ENCODE measurements at places on chromosomes 6 and 20.

DNA sequence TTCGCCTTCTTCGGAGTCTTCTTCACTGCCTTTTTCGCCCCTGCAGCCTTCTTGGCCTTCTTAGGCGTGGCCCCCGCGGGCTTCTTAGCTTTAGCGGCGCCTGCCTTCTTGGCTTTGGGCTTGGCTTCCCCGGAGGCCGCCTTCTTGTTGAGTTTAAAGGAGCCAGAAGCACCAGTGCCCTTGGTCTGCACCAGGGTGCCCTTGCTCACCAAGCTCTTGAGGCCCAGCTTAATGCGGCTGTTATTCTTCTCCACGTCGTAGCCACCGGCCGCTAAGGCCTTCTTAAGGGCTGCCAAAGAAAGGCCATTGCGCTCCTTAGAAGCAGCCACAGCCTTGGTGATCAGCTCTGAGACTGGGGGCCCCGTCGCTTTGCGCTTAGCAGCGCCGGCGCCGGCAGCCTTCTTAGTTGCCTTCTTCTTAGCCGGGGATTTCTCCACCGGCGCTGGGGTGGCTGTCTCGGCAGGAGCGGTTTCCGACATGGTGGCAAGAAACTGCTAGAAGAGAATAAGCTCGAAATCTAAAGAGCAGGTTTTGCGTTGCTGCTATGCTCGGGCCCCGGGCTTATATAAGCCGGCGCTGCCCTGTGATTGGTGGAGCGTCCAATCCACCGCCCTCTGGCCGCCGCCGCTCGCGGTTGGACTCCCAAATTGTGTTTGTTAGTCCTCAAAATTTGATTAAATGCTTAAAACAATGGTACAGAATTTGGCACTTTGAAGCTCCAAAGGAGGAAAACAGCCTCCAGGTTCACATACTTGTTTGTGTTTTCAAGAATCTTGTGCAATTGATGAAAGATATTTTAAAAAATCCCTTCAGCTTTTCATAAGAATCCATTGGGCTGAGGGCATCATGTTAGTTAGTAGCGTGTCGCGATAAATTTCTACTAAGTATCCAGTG is 44.9 kb downstream of the OR2B2 start:
- no peaks in the 10 kb centered on the region for H3K27me3 ChIP-seq
- DNase-seq = peak; percentile 91
- peaks cover 6% of the 10 kb centered on the region for H3K36me3 ChIP-seq
- peak overlapping the region; percentile 99 for H3K4me3 ChIP-seq
- peak overlapping the region; percentile 99 for H3K27ac ChIP-seq
- peaks cover 85% of the 10 kb centered on the region for H3K4me1 ChIP-seq

- no peak overlapping the region for H3K27ac ChIP-seq
- DNase-seq = no peak
- H3K36me3 ChIP-seq = no peaks in the 10 kb centered on the region
Measured at GRCh38 chr20:32875673-32876072, 16.9 kb downstream of the EFCAB8 start.

- H3K27me3 ChIP-seq = no peaks in the 10 kb centered on the region
- no peaks in the 10 kb centered on the region for H3K4me1 ChIP-seq
- H3K4me3 ChIP-seq = no peak overlapping the region
- H3K36me3 ChIP-seq = no peaks in the 10 kb centered on the region
Measured at GRCh38 chr20:6644813-6645628, 122.5 kb upstream of the BMP2 start.

DNA sequence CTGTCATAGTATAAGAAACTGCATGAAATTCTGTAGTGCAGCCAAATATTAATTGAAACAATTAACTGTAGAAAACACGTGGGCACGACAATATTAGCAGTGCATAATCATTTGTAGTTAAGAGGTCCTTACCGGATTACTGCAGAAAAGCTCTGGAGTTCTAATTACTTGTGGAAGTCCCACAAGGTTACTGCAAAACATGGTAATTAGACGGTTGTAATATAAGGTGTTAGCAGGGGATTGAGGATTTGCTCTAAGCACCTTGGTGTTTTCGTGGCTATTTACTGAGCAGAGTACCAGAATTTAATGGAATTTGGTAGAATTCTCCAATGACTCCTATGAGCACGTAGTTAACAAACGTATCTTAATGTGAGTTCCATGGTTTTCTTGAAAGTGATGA is 473.6 kb upstream of the AGPAT4 start:
- no peaks in the 10 kb centered on the region for H3K4me1 ChIP-seq
- DNase-seq = no peak
- no peak overlapping the region for H3K27ac ChIP-seq
- no peaks in the 10 kb centered on the region for H3K27me3 ChIP-seq

- no peak overlapping the region for H3K4me3 ChIP-seq
- no peaks in the 10 kb centered on the region for H3K36me3 ChIP-seq
- no peaks in the 10 kb centered on the region for H3K27me3 ChIP-seq
Measured at GRCh38 chr6:3367630-3368029, 89.2 kb downstream of the SLC22A23 start.

DNA sequence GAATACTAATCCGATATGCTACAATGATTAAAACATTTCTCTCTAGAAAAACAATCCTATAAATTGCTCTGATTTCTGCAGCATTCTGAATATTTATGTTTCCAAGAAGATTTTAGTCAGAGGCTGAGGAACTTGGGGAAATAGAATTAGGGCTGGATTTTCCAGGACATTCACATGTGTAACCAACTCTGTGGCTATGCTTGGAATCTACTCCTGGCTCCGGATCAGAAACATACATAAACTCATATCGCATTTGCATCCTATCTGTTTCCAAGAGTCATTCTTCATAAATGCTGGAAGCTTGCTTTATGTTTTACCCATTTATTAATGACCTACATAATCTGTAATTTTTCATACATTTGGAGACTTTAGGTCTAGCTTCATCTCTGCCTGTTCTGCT is 459.9 kb upstream of the MARCKS start:
- H3K4me1 ChIP-seq = no peaks in the 10 kb centered on the region
- H3K27me3 ChIP-seq = no peaks in the 10 kb centered on the region
- H3K4me3 ChIP-seq = no peak overlapping the region

DNA sequence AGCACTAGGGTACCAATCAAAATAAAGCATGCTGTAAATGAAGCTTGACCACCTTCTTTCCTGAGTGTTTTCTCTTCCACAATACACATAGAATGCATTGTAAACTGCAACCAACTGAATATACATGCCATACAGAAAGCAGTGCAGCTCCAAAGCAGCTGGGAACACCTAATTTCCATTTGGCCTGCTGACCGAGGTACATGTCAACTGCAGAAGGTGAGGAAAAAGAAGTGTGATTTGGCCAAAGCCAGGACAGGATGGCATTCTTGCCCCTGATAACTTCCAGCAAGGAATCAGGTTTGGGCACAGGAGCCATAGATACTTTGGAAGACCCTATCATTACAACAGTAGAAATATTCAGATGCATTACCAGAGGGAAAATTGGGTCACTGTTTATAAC is 258.4 kb downstream of the SLC35F1 start:
- no peak overlapping the region for H3K27ac ChIP-seq
- no peaks in the 10 kb centered on the region for H3K4me1 ChIP-seq
- no peak overlapping the region for H3K4me3 ChIP-seq
- no peaks in the 10 kb centered on the region for H3K27me3 ChIP-seq

GRCh38 chr6:31797588-31797987 is 2.0 kb upstream of the VARS1 start:
- H3K27ac ChIP-seq = no peak overlapping the region
- peak; percentile 33 for DNase-seq
- peak overlapping the region; percentile 17 for H3K4me3 ChIP-seq
- H3K27me3 ChIP-seq = no peaks in the 10 kb centered on the region
- H3K36me3 ChIP-seq = peaks cover 4% of the 10 kb centered on the region

- no peaks in the 10 kb centered on the region for H3K27me3 ChIP-seq
- H3K4me1 ChIP-seq = no peaks in the 10 kb centered on the region
- no peak overlapping the region for H3K4me3 ChIP-seq
- H3K36me3 ChIP-seq = no peaks in the 10 kb centered on the region
- no peak for DNase-seq
- no peak overlapping the region for H3K27ac ChIP-seq
Measured at GRCh38 chr6:55980627-55981211, 105.3 kb upstream of the BMP5 start.

GRCh38 chr20:12180107-12180661 is 262.5 kb downstream of the BTBD3 start:
- no peak overlapping the region for H3K27ac ChIP-seq
- no peaks in the 10 kb centered on the region for H3K27me3 ChIP-seq
- no peaks in the 10 kb centered on the region for H3K36me3 ChIP-seq
- H3K4me3 ChIP-seq = no peak overlapping the region
- DNase-seq = no peak
- no peaks in the 10 kb centered on the region for H3K4me1 ChIP-seq

DNA sequence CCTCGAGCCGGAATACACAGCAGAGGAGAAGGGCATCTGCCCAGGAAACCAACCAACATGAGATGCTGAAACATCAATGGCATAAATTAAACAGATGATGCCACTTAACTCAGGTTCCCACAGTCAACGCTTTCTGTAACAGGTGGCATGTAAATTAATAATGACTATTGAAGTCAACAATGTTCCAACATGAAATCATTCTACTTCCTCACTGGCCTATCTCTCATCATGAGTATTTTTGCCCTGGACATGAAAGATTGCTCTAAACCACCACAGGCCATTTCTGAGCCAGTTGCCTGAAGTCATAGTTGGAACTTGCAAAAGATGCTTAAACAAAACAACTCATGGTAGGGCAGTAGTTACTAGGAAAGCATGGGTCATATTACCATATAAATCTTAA is 397.9 kb upstream of the JARID2 start:
- H3K4me3 ChIP-seq = no peak overlapping the region
- peaks cover 6% of the 10 kb centered on the region for H3K4me1 ChIP-seq
- DNase-seq = no peak
- H3K27me3 ChIP-seq = no peaks in the 10 kb centered on the region
- no peak overlapping the region for H3K27ac ChIP-seq

GRCh38 chr6:19204445-19204844 is 632.7 kb upstream of the ID4 start:
- no peak overlapping the region for H3K4me3 ChIP-seq
- H3K27ac ChIP-seq = no peak overlapping the region
- no peaks in the 10 kb centered on the region for H3K27me3 ChIP-seq
- no peak for DNase-seq
- H3K36me3 ChIP-seq = no peaks in the 10 kb centered on the region

DNA sequence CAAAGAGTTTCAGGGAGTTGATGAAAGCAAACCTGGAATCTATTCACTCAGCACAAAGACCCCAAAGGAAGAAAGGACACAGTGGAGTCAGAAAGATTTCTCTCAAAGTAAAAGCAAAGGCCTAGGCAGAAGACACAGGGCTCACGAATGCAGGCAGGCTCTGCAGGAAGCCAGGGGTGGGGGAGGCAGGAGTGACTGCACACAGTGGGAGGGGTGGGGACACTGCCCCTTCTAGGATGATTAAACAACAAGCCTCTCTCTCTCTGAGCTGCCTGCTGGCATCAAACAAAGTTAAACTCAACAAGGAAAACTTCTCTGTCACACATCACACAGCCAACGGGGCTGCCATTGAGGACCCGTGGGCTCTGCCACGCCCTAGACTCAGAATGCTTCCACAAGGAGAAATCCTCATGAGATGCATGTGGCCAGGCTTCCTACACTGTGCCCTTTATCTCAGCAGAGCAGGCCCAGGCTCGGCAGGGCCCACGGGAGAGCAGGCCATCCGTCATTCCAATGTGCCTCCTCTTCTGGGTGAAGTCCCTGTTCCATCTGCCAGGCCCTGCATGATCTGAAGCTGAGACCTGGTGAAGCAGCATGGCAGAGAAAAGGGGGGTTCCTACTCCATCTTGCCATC is 70.1 kb downstream of the RAMACL start:
- H3K36me3 ChIP-seq = peaks cover 3% of the 10 kb centered on the region
- peaks cover 16% of the 10 kb centered on the region for H3K4me1 ChIP-seq
- H3K27me3 ChIP-seq = no peaks in the 10 kb centered on the region
- no peak for DNase-seq
- no peak overlapping the region for H3K27ac ChIP-seq

DNA sequence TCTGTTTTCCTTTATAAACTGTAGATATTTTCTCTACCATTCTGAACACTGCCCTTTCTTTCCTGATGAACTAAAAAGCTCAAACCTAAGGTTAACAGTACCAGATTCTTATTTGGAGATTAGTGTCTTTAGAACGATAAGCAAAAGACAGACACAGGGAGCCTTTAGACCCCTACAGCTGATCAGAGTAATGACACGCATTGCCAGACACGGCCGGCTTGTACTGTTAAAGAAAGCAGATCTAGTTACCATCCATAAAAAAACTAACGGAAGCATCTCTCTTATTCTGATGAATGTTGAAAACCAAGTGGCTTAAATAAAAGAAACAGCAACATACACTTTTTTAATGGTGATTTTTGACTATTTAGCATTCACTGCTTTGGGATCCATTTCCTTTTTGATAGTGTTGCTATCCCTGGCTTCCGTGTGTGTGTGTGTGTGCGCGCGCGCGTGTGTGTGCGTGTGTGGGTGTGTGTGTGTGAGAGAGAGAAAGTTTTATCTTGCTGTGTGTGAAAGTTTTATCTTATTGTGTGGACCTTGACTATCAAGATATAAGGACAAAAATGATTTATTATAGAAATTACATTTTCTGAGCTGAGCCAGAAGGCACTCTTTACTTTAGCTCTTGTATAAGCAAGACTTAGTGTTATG is 95.6 kb upstream of the SLC35B3 start:
- DNase-seq = no peak
- H3K36me3 ChIP-seq = no peaks in the 10 kb centered on the region
- no peak overlapping the region for H3K4me3 ChIP-seq
- no peaks in the 10 kb centered on the region for H3K4me1 ChIP-seq
- no peaks in the 10 kb centered on the region for H3K27me3 ChIP-seq

All from activated T-cell treated with anti-CD3 and anti-CD28 coated beads, Interleukin-2, amount 50 U/mL, for 72 hours (primary cell).